ENCODE measurements at places on chromosomes 7 and 10. TPM values are rescaled to one million over a fixed set of nuclear protein-coding genes. Genes with fewer than 3 reads are reported as not detected.

DNA sequence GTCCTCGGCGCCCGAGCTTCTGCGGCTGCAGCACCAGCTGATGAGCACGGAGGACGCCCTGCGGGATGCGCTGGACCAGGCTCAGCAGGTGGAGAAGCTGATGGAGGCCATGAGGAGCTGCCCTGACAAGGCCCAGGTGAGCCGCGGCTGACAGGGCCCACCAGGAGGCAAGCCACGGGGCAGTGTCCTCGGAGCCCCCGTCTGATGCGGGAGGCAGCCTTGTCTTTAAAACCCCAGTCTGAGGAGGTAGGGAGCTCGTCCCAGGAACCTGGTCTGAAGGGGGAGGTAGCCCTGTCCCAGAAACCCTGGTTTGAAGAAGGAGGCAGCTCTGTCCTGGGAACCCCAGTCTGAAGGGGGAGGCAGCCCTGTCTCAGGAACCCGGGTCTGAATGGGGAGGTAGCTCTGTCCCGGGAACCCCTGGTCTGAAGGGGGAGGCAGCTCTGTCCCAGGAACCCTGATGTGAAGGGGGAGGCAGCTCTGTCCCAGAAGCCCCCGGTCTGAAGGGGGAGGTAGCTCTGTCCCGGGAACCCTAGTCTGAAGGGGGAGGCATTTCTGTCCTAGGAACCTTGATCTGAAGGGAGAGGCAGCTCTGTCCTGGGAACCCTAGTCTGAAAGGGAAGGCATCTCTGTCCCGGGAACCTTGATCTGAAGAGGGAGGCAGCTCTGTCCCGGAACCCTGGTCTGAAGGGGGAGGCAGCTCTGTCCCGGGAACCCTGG lies 53.1 kb upstream of the GTF2IRD1 start:
- DNase-seq, result no peak

GRCh38 chr7:117816727-117817126 lies 56.5 kb downstream of the CTTNBP2 start:
- DNase-seq, result no peak

The LBX1 gene
- 0.06 TPM for polyA plus RNA-seq

- no peak for DNase-seq
Measured at GRCh38 chr7:4882169-4883032, 1.1 kb downstream of the RADIL start.

DNA sequence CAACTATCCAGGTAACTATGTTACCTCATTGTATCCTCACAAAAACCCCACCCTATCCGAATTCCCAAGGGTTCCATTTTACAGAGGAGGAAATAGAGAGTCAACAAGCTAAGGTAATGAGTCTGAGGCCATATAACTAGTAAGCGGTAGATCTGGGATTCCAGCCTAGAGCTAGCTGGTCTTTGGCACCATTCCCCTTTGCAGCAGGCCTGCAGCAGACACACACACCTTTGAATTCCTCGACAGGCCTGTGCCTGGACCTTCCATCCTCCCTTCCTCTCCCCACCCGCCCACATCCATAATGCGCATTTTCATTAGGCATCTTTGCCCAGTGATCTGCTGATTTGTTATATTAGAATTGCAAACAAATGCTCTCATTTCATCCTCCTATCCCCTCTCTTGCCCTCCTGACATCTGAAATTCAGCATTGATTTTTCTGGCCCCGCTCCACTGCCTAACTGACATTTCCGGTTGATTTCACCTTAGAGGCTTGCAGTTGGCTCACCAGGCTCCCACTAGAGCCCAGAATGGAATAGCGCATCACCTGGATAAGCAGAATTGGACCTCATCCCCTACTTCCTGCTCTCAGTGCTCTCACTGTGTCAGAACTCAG lies 129.5 kb downstream of the PLXNA4 start:
- no peak for DNase-seq

The BNIP3 gene
- 86.7 TPM for polyA plus RNA-seq

DNA sequence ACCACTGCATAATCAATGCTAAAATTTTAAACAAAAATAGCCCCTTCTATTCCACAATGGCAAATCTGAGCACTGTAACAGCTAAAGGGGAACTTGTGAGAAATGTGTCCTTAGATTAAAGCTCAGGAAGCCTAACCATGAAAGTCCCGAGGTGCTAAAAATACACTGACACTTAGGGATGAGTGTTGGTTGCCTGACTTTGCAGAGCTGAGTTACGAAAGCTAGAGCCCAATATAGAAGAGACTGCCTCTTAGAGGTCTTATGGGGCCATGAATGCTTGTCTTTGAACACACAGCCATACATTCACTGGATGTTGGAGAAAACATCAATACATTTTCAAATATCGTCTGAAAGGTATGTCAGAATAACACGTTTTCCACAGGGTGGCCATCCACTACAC lies 209.7 kb downstream of the LHFPL3 start:
- no peak for DNase-seq

DNA sequence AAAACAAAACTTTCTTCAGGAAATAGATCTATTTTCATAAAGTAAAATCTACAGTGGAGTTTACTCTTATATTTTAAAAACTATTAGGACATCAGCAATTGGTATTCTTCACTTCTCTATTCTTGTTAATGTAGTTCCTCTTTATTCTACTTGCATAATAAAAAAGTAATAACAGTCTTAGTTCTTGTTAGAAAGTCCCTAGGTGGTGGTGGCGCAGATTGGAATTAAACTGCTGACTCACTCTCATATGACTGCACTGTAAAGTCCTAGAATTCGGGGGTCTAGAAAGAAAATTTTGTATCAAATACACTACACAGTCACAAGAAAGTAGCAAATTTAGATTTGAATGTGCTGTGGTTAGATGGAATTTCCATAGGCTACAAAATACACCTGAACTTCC lies 44.6 kb upstream of the TES start:
- DNase-seq, result no peak

GRCh38 chr7:138903859-138904435 lies 77.2 kb downstream of the KIAA1549 start:
- no peak for DNase-seq

DNA sequence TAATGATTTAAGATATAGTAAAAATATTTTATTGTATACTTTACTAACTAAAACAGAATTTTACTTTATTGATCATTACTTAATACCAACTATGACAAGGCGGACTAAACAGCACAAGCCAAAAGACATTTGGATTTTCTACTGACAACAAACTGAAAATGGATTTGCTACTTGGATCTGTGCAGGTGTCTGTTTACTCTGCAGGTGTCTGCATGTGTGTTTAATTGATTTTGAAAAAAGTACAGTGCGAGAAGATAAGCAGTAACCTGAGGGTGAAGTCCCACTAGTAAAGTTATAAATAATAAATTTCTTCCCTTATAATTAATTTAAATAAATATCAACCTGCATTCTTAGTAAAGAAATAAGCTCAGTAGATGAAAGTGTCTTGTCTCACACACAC lies 696.8 kb upstream of the MBL2 start:
- no peak for DNase-seq

DNA sequence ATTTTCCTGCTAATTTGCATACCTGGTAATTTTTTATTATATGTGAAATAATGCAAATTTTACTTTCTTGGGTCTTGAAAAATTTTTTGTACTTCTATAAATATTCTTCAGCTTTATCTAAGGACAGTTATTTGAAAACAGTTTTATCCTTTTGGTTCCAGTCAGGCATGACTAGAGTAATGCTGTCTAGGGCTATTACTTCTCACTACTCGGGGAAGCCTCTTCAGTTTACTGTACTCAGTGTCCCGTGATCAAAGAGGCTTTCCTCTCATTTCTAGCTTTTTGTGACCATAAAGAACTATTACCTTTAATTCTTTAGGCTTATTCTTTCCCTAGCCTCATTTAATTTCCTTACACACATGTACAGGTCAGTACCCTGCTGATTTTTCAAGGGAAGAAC lies 153.8 kb upstream of the HDAC9 start:
- DNase-seq, result no peak

- DNase-seq, result no peak
Measured at GRCh38 chr10:5165738-5166137, 19.2 kb downstream of the AKR1C8 start.
